ENCODE measurements at places on chromosomes 3 and 15.

GRCh38 chr15:35399901-35400300 lies 146.1 kb downstream of the DPH6 start:
- DNase-seq = no peak

- DNase-seq = no peak
Observed at GRCh38 chr15:56839641-56840040, 78.8 kb upstream of the TCF12 start.

- DNase-seq = no peak
Observed at GRCh38 chr3:136893848-136894443, 31.9 kb downstream of the NCK1 start.

GRCh38 chr3:148901987-148902791 lies 37.1 kb downstream of the CPA3 start:
- no peak for DNase-seq

DNA sequence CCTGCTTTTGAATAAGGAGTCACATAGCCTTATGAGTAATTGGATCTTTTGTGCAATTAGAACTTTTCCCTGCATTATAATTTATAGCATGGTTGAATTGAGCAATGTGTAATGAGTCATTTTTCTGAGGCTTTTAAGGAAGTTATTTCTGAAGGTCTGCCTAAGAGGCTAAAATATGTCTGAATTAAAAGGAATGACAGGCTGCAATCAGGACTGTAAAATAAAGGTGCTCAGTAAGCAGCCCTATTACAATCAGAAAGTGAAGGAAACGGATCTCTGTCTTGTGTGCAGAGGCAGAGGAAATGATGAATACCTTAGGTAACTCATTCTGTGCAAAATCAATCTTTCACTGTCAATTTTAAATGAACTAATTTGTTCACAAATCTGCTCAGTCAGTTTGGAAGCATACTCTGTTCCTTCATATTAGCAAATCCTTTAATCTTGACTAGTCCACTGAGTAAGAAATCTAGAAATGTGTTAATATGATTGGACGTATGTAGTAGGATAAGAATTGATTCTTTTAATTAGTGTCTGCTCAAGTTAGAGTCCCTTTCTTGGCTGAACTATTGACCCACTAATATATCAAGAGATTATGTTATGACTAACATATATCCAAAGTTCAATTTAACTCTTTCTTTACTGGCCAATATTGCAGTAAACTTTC lies 290.1 kb downstream of the ZIC1 start:
- no peak for DNase-seq

DNA sequence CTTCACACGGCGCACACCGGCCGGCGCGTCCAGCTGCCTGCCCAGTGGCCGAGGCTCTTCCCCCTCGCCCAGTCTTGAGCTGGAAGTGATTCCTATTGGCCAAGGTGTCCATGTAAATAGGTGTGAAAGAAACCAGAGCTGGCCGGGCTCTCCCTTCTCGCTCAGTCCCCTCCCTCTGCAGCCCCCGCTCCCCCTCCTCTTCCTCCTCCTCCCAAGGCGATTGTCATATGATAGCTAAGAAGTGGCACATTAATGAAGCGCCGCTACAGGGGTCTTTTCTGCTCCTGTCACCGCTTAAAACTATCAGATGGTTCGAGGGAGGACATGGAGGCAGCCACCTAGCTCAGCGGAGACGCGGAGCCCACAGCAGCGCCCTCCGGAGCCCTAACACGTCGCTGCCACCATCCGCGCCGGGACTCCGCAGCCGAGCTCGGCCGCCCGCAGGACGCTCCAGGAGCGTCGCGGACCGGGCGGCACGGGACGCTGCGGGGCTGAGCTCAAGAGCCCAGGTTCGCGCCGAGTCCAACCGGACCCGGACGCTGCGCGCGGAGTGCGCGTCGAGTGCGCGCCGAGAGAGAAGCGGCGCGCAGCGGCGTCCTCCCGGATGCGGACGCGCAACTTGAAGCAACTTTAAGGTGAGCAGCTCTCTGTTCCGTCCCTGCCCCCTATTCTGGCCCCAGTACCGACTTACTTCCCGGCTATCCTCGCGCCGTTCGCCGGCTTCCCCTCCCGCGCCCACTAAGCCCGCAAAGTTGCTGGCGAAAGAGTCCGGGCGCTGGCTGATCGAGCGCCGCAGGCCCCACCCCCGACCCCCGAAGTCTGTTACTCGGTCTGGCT lies at the start of gene FOXB1:
Gene FOXB1 (plus strand): TSS at position 303 of the 837 bp plus-strand sequence. CDS start 653 bp downstream, outside the sequence.
- DNase-seq = no peak

DNA sequence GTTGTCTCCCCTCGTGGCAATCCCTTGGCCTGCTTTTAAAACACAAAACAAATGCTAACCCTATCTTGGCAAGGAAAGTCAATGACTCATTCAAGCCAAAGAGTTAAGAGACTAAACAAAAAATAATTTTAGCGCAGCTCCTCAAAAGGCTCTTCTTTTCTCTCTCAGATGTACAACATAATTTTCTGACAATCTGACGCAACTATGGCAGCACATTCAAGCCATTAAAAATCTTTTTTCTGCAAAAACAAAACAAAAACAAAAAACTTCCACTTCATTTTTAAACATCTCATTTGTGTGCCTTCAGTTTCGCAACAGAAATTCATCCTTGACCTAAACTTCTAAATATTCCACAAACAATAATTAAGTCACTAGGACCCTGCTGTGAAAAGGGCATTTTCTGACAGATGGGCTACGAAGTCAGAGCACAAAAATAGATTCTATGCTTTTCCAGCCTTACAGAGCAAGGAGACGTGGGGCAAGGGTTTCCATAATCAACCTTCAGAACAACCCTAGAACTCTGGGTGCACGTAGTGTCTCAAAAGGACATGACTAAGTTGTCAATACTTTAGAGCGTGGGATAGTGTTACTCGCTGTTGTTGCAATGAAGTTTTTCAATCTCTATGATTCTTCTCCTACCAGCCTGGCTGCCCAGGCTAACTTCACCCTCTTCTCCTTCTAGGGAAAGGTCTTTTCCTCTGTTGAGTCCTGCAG lies 84.3 kb downstream of the MB21D2 start:
- no peak for DNase-seq

GRCh38 chr3:128991355-128991895 lies 2.5 kb downstream of the CFAP92 start:
- no peak for DNase-seq

DNA sequence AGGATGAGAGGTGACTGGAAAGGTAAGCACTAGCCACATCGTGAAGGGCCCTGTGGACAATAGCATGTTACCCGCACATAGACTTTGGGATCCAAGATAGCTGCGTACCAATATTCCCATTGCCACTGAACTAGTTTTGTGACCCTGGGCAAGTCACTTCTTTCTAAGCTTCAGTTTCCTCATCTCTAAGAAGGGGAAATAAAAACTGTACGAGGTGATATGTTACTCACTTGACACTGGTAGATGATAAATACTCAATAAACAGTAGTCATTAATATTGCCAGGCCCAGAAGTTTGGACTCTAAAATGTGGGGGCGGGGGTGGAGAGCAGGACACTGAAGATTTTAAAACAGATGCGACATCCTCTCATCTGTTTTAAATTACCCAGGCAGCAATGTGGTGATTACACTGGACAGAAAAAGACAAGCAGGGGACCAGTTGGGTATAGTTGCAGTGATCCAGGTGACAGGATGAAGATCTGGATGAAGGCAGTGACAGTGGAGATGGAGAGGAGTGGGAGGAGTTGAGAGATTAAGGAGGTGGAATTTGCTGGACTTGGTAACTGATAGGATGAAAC lies 2.5 kb downstream of the ATG7 start:
- no peak for DNase-seq

GRCh38 chr3:133121450-133121849 lies 83.3 kb downstream of the TMEM108 start:
- DNase-seq = no peak

DNA sequence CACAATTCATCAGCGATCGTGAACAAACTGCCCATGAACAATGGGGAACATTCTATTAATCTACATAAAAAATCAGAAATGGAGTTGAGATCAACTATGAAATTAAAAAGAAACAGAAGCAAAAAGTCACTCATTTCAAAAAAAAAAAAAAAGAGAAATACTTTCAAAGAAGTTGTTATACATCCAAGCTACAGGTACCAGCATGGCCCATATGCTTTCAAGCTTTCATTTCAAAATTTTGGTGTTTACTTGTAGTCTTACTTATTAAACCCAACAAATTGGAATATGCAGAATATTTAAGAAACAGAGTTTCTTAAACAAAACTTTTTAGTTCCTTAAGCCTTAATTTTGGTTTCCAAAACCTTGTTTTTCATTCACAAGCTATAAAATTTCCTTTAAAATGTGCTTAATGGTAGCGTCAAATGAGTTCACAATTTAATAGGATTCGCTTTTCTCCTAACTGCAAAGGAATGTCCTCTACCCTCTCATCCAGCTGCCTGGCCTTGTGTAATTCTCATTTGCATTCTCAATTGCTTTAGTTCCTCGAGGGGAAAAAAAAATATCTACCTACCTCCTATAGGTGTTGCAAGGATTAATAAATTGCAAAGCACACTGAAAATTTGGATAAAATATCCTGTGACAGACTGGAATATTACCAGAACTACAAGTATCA lies 565.2 kb downstream of the ROBO1 start:
- no peak for DNase-seq

DNA sequence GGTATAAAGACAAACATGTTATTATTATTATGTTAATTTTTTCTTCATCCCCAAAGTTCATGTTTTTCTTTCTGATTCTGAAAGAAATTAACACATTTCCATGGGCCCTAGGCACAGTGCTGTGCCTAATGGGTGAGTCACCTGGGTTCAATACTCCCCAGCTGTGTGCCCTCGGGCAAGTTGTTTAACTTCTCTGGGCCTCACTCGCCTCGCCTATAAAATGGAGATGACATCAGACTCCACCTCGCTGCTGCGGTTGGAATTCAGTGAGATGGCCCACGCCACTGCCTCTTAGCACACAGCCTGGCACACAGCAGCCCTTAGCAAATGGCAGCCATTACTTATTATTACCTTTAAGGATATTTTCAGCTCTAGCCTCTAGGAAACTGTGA lies 22.6 kb downstream of the DNASE1L3 start:
- no peak for DNase-seq

DNA sequence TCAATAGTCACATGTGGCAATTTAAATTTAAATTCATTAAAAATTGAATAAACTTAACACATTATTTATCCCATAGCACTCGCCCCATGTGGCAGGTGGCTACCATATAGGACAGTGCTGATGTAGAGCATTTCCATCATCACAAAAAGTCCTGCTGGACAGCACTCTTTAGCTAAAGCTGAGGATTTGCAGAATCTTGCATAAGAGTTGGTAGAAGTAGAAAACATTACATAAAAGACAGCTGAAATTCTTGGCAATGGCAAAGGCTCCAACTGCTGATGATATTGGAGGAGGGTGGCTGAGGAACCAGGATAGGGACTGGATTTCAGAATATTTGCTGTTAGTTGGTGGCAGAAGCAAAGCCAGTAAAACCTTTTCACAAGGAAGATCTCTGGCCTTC lies 230.7 kb upstream of the SATB1 start:
- no peak for DNase-seq

DNA sequence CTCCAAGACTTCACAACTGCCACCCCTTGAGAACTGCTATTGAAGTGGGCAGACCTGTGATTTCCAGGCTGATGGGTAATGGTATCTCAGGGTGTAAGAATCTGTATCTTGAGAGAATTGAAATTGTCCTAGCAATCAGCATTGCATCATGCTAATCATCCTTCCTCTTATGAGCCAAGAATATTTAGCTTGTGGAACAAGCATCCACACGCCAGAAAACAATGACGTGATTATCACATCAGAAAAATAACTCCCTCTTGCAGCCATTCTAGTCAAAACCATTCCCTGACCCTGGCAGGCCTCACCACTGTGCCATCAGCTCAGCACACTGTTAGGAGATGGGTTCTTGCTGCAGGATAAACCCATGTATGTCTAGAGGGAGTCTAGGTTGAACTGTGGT lies 6.7 kb downstream of the BCL2L10 start:
- DNase-seq = no peak

- no peak for DNase-seq
Observed at GRCh38 chr3:61411009-61411662, 150.2 kb upstream of the PTPRG start.

GRCh38 chr3:137970914-137971831 lies 38.8 kb upstream of the CLDN18 start:
- DNase-seq = peak; percentile 70

DNA sequence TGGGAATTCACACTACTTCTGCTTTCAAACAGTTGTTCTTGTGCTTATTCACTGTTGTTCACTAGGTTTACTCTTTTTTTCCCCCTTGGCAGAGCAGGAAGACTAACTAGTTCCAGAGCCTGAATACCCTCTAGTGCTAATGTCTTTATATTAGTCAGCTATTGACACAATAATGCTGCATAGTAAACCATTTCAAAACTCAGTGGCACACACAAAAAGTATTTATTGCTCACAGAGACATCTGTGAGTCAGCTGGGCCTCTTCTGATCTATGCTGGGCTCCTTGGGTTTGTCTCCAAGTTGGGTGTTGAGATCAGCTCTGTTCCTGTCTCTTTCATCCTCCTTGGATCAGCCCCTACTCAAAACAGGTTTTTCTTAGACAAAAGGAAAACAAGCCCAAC lies 51.1 kb downstream of the RSRC1 start:
- DNase-seq = no peak

DNA sequence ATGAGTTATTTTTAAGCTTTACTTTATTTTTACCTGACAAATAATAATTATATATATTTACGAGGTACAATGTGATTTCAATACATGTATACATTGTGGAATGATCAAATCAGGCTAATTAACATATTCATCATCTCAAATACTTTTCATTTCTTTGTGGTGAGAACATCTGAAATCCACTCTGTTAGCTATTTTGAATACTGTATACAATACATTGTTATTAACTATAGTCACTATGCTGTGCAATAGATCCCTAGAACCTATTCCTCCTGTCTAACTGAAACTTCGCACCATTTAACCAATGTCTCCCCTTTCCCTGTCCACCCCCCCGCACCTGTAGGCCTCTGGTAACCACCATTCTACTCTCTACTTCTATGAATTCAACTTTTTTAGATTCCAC lies 7.9 kb upstream of the SPPL2A start:
- no peak for DNase-seq

DNA sequence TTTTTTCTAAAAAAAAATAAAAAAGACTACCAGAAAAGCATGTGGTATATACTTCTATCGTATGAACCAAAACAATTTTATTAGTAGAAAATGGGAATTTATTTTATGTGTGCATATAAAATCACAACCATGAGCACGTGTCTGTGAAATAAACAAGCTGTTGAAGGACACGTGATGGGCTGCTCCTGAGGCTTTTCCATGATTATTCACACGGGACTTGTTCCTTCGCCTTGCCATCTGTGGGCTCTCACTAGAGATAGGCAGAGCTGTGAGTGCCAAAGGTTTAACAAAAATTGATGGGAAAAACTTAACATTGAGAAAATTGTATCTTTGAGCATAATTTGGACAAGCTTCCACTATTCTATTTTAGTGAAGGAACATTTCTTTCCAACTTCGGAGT lies 12.4 kb upstream of the ETV5 start:
- DNase-seq = no peak

All from head of caudate nucleus (tissue), 42 donors.